ENCODE measurements at places on chromosomes 4 and X.

- DNase-seq, result no peak
Observed at GRCh38 chr4:137345597-137345996, 186.7 kb downstream of the PCDH18 start.

DNA sequence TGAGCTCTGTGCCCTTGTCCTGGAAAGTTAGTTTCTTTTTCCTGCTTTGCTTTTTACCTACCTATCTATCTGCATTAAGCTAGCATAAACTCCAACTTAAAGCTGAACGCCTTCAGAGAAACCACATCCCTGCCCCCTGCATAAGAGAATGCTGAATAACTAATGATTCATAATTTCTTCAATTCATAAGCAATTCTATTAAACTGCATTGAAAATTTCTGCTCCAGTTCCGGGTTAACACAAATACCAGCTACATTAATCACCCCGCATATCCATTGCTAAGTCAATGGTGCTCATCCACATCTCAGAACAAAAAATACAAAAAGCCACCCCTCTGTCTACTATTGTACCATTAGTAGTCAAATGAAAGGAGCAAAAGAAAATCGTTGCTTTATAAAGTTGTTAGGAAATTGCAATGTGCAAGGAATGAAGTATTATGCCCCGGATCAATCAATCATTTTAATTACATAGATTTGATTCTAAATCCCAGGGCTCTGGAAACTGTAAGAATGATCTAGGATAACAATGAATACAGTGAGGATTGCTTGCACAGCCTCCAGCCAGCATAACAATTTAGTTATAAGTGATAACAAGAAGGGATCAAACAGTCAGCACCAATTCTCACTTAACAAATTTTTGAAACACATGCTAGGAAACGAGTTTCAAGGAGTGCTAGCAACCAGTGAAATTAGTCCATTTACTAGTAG, 106.8 kb downstream of the ELOVL6 start:
- DNase-seq, result no peak

GRCh38 chrX:131792356-131792749, 230.7 kb upstream of the STK26 start:
- peak; percentile 94 for DNase-seq

DNA sequence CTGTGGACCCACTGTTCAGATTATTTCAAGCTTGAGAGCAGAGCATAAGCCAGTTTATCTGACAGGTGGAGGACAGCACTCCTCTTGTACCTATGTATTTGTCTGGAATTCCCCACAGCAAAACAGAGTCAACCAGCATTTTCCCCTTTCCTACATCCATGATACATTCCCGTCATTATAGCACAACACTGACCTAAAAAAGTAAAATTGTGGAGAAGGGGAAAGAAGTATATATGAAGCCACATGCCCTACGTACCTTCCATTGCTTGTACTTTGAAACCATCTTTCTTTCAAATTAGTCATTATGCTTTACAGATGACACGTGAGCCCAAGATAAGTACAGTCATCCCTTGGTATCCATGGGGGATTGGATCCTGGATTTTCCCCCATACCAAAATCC, 73.3 kb downstream of the KLHL8 start:
- no peak for DNase-seq

DNA sequence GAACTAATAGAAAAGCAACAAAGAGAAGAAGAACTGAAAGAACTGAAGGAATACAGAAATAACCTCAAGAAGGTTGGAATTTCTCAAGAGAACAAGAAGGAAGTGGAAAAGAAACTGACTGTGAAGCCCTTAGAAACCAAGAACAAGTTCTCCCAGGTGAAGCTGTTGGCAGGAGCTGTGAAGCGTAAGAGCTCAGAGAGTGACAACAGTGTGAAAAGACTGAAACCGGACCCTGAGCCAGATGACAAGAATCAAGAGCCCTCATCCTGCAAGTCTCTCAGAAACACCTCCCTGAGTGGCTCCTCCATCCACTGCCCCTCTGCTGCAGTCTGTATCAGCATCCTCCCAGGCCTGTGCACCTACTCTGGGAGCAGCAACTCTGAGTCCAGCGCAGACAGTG, 8.4 kb upstream of the FHDC1 start:
- DNase-seq, result no peak

GRCh38 chrX:124229374-124229773, 103.1 kb upstream of the TEX13D start:
- DNase-seq, result no peak

DNA sequence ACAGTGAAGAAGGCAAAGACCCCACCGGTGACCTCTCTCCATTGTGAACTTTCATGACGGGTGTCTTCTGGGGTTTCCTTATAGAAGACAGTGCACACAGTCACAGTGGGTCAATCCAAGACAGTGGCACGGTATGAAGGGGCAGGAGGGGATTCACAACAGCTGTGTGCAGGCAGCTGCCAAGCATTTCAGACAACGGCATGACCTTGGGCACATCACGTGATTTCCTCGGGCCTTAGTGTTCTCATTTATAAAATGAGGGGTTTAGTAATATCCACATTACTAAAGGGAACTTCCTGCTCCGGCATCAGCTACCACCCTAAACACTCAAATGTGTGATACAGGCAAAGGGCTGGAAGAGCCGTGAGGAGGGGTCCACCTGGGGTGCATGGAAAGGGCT, 42.9 kb downstream of the RBM47 start:
- no peak for DNase-seq

- no peak for DNase-seq
Observed at GRCh38 chrX:131675596-131676194, 131.8 kb downstream of the OR13H1 start.

DNA sequence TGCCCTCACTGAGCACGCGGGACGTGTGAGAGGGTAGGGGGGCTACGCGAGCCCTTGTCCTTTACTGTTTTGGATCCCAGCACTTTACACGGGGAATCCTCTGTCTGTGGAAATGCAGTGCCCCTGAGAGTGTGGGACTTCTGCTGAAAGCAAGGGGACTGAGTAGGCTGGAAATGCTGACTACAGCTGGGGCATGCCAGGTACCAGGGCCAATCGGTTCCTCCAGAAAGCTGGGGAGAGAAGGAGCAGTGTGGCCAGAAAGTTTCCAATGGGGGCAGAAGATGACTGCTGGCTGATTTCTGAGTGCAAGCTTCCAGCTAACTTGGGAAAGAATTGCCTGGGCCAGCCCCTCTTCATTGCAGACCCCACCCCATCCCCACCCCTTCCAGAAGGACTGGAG, 1.5 kb downstream of the NHSL2 start:
- DNase-seq, result no peak

GRCh38 chr4:6641164-6641970, 882 bp downstream of the MRFAP1 start:
- peak; percentile 38 for DNase-seq

DNA sequence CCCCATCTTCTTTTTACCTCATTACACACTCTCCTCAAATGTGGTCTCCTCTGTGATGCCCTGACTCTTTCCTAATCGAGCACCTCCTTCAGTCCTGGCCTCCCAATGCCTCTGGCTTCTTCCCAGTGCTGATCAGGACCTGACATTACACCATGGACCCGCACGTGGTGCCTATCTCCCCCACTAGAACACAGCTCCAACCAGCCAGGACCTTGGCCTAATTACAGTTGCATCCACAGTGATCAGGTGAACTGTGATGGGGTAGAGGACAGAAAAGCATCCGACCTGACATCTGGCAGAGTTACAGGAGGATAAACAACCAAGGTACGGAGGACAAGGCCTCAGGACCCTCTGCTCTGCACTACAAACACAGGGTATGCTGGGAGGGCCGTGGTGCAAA, 12.4 kb downstream of the LYAR start:
- DNase-seq, result no peak

DNA sequence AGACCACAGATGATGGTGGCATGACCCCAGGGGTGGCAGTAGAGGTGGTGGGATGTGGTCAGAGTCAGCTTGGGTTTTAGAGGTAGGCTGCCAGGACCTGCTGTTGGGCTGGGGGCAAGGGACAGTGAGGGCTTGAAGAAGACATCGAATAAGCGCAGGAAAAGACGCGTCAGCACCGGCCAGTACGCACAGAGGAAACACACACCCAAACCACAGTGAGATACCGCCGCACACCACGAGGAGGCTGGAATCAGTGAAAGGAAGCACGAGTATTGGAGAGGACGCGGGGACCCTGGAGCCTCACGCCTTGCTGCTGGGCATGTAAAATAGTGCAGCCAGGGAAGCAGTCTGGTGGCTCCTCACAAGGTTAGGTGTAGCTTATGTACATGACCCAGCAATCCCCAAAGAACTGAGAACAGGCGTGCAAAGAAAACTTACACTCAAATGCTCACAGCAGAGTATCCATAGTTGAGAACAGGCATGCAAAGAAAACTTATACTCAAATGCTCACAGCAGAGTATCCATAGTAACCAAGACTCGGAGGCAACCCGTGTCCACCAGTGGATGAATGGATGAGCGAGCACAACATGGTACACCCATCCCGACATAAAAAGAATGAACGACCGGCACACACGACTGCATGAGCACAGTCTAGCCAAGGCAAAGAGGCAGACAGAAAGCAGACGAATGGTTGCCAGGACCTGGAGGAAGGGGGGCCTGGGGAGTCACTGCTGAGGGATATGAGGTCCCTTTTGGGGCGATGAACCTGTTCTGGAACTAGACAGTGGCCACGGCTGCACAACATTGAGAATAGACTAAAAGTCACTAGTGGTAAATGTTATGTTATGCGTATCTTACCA, 13.3 kb downstream of the PDZD4 start:
- peak; percentile 25 for DNase-seq

DNA sequence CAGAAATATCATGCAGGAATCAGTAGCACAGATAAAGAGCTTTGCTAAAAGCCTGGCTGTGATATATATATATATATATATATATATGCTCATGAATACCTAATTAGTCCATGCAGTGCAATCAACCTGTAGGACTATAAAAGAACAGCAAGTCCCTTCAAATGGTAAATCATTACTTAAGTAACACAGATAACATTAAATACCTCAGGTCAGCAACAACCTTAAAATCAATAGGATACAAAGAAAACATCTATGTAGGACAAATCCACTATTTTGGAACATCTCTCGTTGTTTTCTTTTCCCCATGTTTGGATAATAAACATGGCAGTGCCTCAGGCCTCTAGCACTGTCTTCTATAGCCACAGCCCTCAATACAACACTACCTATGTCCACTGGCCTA, 106.6 kb downstream of the FNIP2 start:
- DNase-seq, result no peak

DNA sequence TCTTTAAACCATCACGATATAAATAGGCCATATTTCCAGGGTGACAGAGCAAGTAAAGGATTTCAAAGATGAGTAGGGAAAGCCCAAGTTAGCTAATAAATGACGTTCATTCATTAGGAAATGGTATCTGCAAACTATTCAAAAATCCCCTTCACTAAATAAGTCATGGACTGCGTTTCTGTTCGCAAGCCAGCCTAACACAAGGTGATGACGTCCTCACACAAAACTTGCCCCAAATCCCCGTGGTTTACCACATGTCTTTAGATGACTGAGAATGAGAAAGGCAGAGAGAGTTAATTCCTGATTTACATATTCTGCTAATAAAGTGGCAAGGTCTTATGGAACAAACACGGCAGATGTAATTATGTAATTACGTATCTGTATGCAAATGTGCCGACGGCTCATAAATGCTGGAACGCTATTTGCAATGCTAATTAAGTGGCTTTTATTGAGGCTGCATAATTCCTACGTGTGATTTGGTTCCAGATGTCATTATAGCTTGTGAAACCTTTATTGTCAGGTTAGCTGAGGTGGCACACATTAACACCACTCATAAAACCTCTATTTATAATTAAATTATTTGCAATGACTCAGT, 437.7 kb upstream of the FRG1 start:
- DNase-seq, result no peak

- no peak for DNase-seq
Observed at GRCh38 chr4:7798178-7798995, 141.3 kb downstream of the AFAP1 start.

DNA sequence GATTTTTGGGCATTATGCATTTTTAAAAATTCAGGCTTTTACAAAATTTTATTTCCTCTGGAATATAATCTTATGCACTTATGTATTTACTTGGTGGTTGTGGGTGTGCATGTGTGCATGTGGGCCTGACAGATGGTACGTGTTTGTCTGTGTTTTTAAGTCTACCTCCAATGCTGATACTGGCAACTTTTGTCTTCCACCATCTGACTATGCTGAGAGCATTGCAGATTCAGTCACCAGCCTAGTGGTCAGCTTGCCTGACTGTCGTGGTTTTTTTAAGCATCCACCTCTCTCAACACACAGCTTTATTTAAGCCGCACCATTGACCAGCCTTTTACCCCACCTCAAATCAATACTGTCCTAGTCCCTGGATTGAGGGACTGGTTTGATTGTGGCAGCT, 37.1 kb downstream of the FSTL5 start:
- DNase-seq, result no peak

DNA sequence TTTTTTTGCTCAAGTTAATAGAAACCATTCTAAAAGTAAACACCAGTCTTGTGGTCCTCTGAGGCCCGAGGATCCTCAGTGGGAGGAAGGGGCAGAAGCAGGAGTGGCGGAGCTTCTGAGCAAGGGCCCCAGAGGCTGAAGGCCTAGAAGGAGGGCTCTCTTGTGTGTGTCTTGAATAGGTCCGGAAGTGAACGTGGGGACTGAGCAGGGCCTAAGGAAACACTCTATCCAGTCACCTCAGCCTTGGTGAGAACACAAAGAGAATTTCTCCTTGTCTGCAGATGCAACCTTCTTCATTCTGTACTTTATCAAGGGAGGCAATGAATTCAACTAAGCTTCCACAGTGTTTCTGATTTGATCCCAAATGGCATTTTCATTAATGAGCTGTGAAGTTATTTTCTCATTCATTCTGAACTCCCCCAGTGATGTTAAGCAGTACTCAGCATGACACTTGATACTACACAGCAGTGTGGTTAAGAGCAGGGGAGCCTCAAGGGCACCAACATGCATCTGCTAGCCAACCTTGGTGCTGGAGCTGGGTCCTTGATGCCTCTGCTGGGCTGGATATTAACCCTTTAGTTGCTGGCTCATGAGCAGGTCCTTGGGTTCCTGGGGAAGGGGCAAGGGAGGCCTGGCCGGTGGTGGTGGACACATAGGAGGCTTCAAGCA, 64.7 kb downstream of the RBM47 start:
- no peak for DNase-seq

- peak; percentile 80 for DNase-seq
Observed at GRCh38 chr4:77193511-77194102, 36.6 kb downstream of the CCNG2 start.

DNA sequence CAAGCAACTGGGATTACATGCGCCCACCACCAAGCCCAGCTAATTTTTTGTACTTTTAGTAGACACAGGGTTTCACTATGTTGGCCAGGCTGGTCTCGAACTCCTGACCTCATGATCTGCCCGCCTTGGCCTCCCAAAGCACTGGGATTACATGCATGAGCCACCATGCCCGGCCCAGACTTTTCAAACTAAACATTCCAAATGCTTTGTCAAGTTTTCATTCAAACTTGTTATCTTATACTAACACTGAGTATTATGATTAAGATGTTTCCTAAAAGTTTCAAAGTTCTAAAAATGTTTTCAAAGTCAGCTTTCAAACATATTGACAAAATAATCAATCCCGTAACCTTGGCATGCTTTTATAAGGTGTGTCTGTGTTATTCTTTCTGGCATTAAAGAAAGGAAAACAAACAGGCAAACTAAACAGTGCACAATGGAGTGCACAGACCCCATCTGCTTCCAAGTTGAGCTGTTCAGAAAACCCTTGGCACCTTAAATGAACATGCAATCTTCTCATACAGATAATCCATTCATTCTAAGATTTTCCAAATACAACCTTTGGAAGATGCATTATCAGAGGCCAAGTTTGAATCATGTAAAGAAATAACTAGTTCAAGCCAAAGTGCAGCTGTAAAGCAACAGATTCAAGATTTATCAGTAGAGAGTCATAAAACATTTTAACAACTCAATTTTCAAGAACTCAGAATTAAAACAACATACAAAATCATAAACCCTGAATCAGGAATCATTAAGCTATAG, 49.1 kb downstream of the ABCG2 start:
- no peak for DNase-seq

All from CD4-positive, alpha-beta T cell treated with Interleukin-6 at 100 ng/mL for 8 hours (primary cell).